ENCODE measurements at places on chromosomes 3 and 15. TPM values are rescaled to one million over a fixed set of nuclear protein-coding genes. Genes with fewer than 3 reads are reported as not detected.
A peak's percentile ranks its signal among the peaks of the same experiment; 100 is the strongest.

GRCh38 chr15:86231864-86232721, 152.4 kb downstream of the AGBL1 start:
- H3K4me3 ChIP-seq: no peak overlapping the region
- H3K36me3 ChIP-seq: no peaks in the 10 kb centered on the region
- H3K27ac ChIP-seq: no peak overlapping the region
- no peak for DNase-seq
- H3K4me1 ChIP-seq: no peaks in the 10 kb centered on the region

DNA sequence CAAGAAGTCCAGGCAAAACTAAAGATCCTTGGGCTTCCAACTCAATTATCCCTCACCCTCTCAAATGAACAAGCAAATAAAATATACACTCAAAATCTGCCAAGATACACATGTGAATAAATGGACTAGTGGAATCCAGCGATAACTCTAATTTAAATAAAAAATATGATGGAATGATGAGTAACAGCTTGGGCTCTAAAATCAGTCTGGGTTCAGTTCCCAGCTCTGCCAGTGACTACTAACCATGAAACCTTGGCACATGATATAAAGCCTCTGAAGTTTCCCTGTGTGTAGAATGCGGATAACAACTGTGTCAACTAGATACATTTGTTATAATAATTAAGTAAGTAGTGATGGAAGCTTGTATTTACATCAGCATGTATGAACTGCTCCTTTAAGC, 81.3 kb downstream of the CADPS start:
- H3K27ac ChIP-seq: no peak overlapping the region
- no peaks in the 10 kb centered on the region for H3K4me1 ChIP-seq
- H3K27me3 ChIP-seq: no peaks in the 10 kb centered on the region
- no peak for DNase-seq
- no peak overlapping the region for H3K4me3 ChIP-seq

DNA sequence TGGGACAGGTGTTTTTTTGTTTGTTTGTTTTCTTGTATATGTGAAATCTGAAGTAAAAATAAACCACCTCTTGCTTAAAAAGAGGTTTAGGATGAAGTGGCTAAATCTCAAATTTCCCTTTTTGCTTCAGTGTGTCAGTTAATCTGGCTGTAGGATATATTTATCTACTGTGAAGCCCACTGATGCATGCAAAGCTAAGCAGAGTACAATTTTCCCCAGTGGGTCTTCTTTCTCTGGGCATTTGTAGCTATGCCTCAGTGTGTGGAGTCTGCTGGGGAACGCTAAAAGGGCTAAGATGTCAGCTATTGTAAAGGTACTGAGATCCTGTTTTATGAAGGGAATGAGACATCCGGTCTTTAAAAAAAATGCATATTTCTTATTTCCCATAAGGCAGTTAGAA, 190.6 kb downstream of the TCF12 start:
- H3K27ac ChIP-seq: no peak overlapping the region
- H3K27me3 ChIP-seq: no peaks in the 10 kb centered on the region
- H3K4me1 ChIP-seq: no peaks in the 10 kb centered on the region
- peaks cover 5% of the 10 kb centered on the region for H3K36me3 ChIP-seq
- no peak for DNase-seq
- no peak overlapping the region for H3K4me3 ChIP-seq

GRCh38 chr3:181252631-181253030, 263.1 kb upstream of the DNAJC19 start:
- no peaks in the 10 kb centered on the region for H3K36me3 ChIP-seq
- H3K27ac ChIP-seq: no peak overlapping the region
- no peak overlapping the region for H3K4me3 ChIP-seq
- no peaks in the 10 kb centered on the region for H3K27me3 ChIP-seq
- H3K4me1 ChIP-seq: no peaks in the 10 kb centered on the region

- no peaks in the 10 kb centered on the region for H3K4me1 ChIP-seq
- H3K27ac ChIP-seq: no peak overlapping the region
- DNase-seq: no peak
- H3K36me3 ChIP-seq: peaks cover 10% of the 10 kb centered on the region
- no peaks in the 10 kb centered on the region for H3K27me3 ChIP-seq
- H3K4me3 ChIP-seq: no peak overlapping the region
Measured at GRCh38 chr15:90540768-90541167, 11.0 kb downstream of the CRTC3 start.

DNA sequence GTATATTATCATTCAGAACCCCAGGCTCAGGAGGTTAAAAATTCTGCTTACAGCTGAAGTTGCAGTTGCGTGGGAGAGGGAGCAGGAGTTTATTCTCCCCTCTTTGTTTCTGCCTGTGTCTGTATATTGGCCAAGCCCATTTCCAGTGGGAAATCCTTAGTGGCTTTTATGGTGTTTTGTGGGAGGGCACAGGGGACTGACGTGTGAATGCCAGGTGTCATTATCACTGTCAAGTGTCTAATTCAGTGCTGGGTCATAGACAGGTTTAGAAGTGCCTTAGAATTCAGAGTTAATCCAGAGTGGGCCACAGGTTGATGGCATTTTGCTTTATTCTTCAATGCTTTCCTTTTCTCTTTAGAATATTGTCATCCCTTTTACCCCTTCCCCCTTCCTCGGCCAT, 33.4 kb downstream of the SLCO3A1 start:
- H3K27ac ChIP-seq: no peak overlapping the region
- H3K27me3 ChIP-seq: no peaks in the 10 kb centered on the region
- no peaks in the 10 kb centered on the region for H3K36me3 ChIP-seq
- no peaks in the 10 kb centered on the region for H3K4me1 ChIP-seq
- no peak for DNase-seq
- no peak overlapping the region for H3K4me3 ChIP-seq

RARRES1 gene
- 4.9 TPM for total RNA-seq

DNA sequence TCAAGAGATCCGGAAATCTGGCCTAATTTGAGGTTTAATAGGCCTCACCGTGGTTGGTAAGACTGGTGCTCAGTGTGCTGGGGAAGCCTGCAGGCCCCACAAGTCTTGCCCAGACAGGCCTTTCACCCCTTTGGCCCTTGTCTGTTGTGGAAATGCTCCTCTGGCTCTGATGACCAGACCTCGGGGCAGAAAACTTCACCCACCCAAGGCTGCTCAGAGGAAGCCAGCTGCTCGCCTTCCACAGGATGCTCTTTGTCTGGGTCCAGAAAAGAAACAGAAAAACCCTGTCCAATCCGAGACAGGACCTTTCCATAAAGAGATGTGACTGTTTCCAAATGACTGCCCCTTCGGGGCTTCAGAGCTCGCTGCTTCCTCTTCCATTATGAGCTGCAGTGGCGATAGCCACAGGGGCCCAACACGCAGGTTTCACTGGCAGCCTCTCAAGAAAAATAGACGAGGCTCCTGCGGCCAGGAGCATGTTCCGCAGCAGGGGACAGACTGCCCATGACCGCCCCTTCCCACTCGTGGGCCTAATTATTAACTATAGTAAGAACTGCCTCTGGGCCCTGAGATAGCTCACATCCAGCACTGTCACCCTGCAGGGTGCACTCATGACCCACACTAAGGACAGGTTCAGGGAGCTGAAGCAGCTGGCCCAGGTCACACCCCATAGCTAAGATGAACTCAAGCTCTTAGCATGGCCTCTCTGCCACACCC, 6.8 kb upstream of the SNX22 start:
- peaks cover 39% of the 10 kb centered on the region for H3K36me3 ChIP-seq
- peaks cover 7% of the 10 kb centered on the region for H3K4me1 ChIP-seq
- no peak overlapping the region for H3K4me3 ChIP-seq
- H3K27ac ChIP-seq: no peak overlapping the region
- H3K27me3 ChIP-seq: no peaks in the 10 kb centered on the region
- DNase-seq: no peak

HIGD2B gene
- total RNA-seq: not detected

- no peaks in the 10 kb centered on the region for H3K27me3 ChIP-seq
- DNase-seq: no peak
- H3K4me3 ChIP-seq: no peak overlapping the region
- H3K36me3 ChIP-seq: no peaks in the 10 kb centered on the region
- no peak overlapping the region for H3K27ac ChIP-seq
Measured at GRCh38 chr3:69579306-69580041, 159.8 kb upstream of the MITF start.

CA12 gene
- total RNA-seq: 3.7 TPM

DNA sequence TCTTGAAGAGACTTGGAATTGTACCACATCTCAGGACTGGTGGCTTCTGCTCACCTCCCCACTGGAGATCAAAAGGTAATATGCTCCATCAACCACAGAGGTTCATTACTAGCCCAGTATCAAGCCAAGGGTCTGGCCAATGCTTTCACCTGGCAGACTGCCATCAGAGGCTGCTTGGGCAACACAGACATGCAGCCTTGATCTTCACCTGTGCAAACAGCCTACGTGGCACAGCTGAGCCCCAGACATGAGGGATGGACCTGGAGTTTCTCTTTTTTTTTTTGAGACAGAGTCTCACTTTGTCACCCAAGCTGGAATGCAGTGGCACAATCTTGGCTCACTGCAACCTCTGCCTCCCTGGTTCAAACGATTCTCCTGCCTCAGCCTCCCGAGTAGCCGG, 105.6 kb upstream of the HES1 start:
- no peak for DNase-seq
- H3K36me3 ChIP-seq: no peaks in the 10 kb centered on the region
- H3K27me3 ChIP-seq: no peaks in the 10 kb centered on the region
- H3K4me1 ChIP-seq: no peaks in the 10 kb centered on the region

ISG20 gene
- total RNA-seq: 1.2 TPM

DNA sequence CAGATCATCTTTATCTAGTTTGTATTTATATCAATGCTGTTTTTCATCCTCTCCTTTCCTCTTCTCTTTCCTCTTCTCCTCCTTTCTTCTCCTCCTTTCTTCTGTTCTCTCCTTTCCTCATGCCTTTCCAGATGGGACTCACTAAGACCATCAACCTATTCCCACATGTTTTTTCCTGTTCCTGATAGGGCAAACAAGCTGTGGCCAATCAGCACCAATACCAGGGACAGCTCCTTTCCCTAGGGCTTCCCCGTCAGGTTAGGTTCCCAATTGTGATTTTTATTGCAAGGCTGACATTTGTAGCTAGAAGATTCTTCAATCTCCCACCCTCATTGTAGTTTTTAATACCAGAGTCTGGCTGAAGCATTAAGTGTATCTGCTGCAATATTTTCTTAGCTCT, 76.3 kb upstream of the COL8A1 start:
- H3K4me1 ChIP-seq: peaks cover 12% of the 10 kb centered on the region
- H3K27me3 ChIP-seq: no peaks in the 10 kb centered on the region
- H3K4me3 ChIP-seq: no peak overlapping the region
- DNase-seq: peak; percentile 18
- H3K36me3 ChIP-seq: no peaks in the 10 kb centered on the region

OSBPL10 gene
- total RNA-seq: 6.9 TPM

METTL6 gene
- 19.3 TPM for total RNA-seq

CCPG1 gene
- total RNA-seq: 21.4 TPM

DNA sequence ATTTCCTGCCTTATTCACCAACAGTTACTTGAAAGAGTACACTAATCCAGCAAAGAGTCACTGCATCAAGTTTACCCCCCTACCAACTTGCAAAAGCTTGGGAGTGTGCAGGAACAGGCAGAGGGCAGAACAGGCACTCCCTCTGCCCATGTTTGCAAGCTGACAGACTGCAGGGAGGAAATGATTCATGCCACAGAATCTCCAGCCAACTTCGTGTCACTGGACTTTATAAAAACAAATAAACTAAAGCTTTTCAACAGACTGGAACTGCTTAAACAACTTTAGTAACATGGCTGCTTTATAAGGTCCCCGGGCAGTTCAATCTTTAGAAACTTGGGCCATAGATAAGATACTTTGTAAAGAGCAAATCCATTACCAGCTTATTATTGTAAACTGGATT, 129.5 kb downstream of the THRB start:
- no peaks in the 10 kb centered on the region for H3K36me3 ChIP-seq
- no peaks in the 10 kb centered on the region for H3K27me3 ChIP-seq
- peaks cover 29% of the 10 kb centered on the region for H3K4me1 ChIP-seq
- peak; percentile 79 for DNase-seq
- H3K27ac ChIP-seq: peak overlapping the region; percentile 74
- no peak overlapping the region for H3K4me3 ChIP-seq

GRCh38 chr3:128775241-128775640, 49.3 kb downstream of the RAB7A start:
- H3K36me3 ChIP-seq: peaks cover 11% of the 10 kb centered on the region
- no peak for DNase-seq
- H3K4me1 ChIP-seq: peaks cover 13% of the 10 kb centered on the region
- no peaks in the 10 kb centered on the region for H3K27me3 ChIP-seq
- no peak overlapping the region for H3K27ac ChIP-seq
- H3K4me3 ChIP-seq: no peak overlapping the region

CYP8B1 gene
- total RNA-seq: not detected

DNA sequence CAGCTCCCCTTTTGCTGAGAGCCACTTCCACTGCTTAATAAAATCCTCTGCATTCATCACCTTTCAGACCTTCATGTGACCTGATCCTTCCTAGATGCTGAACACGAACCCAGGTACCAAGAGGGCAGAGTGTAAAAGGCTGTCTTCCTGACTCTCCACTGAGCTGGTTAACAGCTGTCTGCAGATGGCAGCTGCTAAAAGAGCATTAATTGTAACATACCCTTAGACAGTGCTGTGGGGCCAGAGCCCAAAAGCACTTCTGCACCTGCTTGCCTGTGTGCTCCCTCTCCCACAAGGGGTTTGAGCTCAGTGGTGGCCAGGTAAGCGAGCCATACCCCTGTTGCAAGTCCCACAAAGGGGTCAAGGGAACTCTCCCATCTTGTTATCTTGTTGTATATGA, 187.3 kb downstream of the UBE2E2 start:
- no peaks in the 10 kb centered on the region for H3K36me3 ChIP-seq
- H3K4me3 ChIP-seq: no peak overlapping the region
- no peaks in the 10 kb centered on the region for H3K27me3 ChIP-seq
- H3K27ac ChIP-seq: no peak overlapping the region

DNA sequence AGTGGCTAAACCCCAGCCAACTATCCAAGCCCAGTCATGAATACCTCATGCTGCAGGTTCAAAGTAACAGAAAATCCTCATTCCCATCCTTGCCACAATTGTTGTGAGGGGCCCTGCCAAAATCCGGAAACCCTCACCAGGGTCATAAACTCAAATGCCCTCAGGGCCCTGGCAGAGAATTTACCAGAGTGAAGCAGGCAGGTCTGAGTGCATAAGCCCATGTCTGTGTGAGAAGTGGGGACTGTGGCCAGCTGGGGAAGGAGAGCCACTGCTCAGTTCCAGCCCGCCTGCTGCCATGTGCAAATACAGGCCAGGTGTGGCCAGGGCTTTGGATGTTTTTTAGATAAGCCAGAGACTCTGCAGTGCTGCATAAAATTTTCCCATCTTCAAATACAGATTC, 7.0 kb downstream of the CEP152 start:
- H3K27me3 ChIP-seq: no peaks in the 10 kb centered on the region
- H3K4me1 ChIP-seq: peaks cover 1% of the 10 kb centered on the region
- no peak overlapping the region for H3K27ac ChIP-seq
- no peak overlapping the region for H3K4me3 ChIP-seq

- H3K4me3 ChIP-seq: no peak overlapping the region
- no peaks in the 10 kb centered on the region for H3K36me3 ChIP-seq
- no peaks in the 10 kb centered on the region for H3K27me3 ChIP-seq
- no peak for DNase-seq
- H3K27ac ChIP-seq: no peak overlapping the region
Measured at GRCh38 chr3:112199622-112200316, 66.7 kb upstream of the GCSAM start.

GRCh38 chr3:138119423-138119766, 4.0 kb upstream of the DZIP1L start:
- peaks cover 8% of the 10 kb centered on the region for H3K4me1 ChIP-seq
- DNase-seq: no peak
- no peak overlapping the region for H3K4me3 ChIP-seq
- no peak overlapping the region for H3K27ac ChIP-seq

- H3K27me3 ChIP-seq: no peaks in the 10 kb centered on the region
- H3K27ac ChIP-seq: no peak overlapping the region
- no peaks in the 10 kb centered on the region for H3K4me1 ChIP-seq
- DNase-seq: no peak
- H3K36me3 ChIP-seq: peaks cover 96% of the 10 kb centered on the region
Measured at GRCh38 chr3:47850564-47851410, 47.8 kb downstream of the DHX30 start.
